ENCODE measurements at places on chromosomes 16 and 17.

GRCh38 chr17:2289878-2290478, 13.6 kb downstream of the SMG6 start:
- DNase-seq: no peak

- DNase-seq: peak; percentile 46
Observed at GRCh38 chr17:77281122-77281903, 140.5 kb downstream of the SEC14L1 start.

- DNase-seq: no peak
Observed at GRCh38 chr17:74892974-74893911, at the start of gene FADS6. Gene FADS6 (minus strand): TSS chr17:74893633. CDS start chr17:74893595, 38 bp downstream.

- DNase-seq: no peak
Observed at GRCh38 chr16:89815639-89816348, 653 bp downstream of the FANCA start.

- no peak for DNase-seq
Observed at GRCh38 chr16:85105475-85105874, 6.8 kb downstream of the CIBAR2 start.

- peak; percentile 33 for DNase-seq
Observed at GRCh38 chr17:42275527-42276358, 448 bp downstream of the STAT5B start.

DNA sequence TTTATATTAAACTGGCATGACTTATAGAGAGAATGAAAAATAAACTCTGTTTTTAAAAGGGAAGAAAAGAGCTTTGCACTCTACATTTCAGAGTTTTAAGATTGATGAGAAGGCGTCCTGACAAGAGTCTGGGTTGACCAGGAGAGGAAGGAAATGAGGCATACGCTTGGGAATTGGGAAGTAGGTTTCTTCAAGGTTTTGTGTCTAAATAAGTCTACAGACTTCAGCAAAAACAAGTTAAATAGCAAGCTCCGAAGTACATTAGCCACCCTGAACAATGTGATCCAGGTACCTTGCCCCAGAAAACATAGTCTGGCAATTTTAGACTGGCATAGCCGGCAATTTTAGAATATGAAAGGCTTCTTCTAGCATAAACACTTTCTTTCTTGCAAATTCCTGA, 28.5 kb upstream of the CCDC182 start:
- DNase-seq: no peak

- DNase-seq: no peak
Observed at GRCh38 chr16:86082418-86083030, 183.6 kb downstream of the IRF8 start.

GRCh38 chr16:8928467-8928957, 35.2 kb downstream of the USP7 start:
- no peak for DNase-seq

GRCh38 chr17:39599004-39599664, 8.6 kb downstream of the NEUROD2 start:
- no peak for DNase-seq

GRCh38 chr16:22353191-22353919, 21.1 kb downstream of the CDR2 start:
- DNase-seq: no peak

- peak; percentile 17 for DNase-seq
Observed at GRCh38 chr16:12573730-12574383, 229.8 kb downstream of the CPPED1 start.
